NCI-H1417 (cell line): ENCODE measurements at places on chromosomes 2 and 18.

GRCh38 chr2:41283079-41283775 lies 764.6 kb upstream of the PKDCC start:
- DNase-seq, result peak; percentile 39

- DNase-seq, result no peak
These were observed 59.3 kb upstream of the ANKRD44 start for GRCh38 chr2:197369933-197370320.

GRCh38 chr2:164554487-164554886 lies 66.8 kb downstream of the GRB14 start:
- DNase-seq, result no peak

DNA sequence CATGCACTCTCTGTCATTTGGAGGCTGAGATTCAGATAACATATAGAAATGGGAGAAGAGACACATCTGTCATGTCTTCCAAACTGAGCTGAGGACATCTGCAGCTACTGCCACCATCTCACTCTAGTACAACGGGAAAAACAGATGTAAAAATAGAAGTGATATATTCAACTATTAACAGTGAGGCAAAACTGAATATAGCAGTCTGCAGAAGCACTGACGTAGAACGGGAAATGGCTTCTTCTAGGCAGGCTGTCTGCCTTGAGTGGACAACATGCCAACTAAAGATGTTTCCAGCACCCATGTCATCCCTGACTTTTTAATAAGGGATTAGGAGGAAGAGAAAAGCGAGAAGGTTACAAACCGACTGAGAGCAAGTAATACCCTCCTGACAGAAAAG lies 51.6 kb downstream of the MRPL33 start:
- no peak for DNase-seq

- DNase-seq, result no peak
These were observed 332.7 kb downstream of the LRRTM1 start for GRCh38 chr2:79971807-79972206.

GRCh38 chr2:30283931-30284565 lies 52.7 kb downstream of the LBH start:
- DNase-seq, result no peak

GRCh38 chr18:9742524-9743131 lies 34.5 kb downstream of the RAB31 start:
- DNase-seq, result no peak

DNA sequence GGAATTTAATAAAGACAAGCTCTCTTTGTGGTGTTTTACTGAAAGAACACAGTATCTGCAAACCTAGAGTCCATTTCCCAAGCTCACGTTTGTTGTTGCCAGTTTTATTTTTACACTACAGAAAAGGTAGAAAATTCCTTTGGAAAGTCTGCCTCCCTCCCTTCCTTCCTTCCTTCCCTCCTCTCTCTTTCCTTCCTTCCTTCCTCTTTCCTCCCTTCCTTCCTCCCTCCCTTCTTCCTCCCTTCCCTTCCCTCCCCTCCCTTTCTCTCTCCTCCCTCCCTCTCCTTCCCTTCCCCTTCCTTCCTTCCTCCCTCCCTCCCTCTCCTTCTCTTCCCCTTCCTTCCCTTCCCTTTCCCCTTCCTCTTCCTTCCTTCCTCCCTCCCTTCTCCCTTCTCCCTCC lies 136.3 kb upstream of the REV1 start:
- no peak for DNase-seq

DNA sequence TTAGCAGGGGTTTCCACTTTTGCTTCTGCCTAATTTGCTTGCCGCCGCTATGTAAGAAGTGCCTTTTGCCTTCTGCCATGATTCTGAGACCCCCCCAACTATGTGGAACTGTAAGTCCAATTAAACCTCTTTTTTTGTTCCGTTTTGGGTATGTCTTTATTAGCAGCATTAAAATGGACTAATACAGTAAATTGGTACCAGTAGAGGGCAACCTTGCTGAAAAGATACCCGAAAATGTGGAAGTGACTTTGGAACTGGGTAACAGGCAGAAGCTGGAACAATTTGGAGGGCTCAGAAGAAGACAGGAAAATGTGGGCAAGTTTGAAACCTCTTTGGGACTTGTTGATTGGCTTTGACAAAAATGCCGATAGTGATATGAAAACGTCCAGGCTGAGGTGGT lies 216.1 kb upstream of the FSIP2 start:
- DNase-seq, result no peak

DNA sequence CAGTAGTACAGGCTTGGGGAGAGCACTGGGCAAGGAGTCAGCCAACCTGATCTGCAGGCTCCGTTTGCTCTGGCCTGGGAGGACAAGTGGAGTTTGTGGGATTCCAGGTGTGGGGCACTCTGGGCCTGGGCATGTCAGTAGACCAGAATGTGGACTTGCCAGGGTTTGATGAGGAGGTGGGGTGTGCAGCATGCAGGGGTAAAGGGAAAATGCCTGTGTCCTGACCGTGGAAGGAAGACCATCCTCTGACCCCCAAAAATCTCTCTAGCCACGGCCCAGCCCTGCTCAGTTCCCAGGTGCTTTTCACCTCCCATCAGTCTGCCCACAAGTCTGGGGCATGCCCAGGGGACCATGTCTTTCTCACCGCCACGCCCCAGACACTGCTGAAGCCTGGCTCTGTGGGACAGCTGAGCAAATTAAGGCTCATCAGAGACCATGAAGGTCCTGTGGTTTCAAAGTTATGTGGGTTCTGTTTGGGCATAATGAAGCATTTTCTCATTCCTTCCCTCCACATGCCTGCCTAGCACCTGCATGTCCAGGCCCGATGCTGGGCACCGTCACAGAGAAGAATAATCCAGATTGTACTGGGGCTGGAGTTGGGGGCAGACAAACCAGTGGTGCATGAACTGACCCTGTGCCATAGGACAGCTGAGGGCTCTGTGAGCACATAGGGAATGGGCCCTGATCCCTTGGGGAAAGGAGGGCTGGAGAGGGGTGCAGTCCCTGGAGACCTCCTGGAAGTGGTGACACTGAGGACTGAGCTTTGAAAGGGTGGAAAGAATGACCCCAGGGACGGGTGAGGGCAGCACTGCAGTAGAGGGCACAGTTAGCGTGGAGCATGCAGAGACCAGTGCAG lies 6.5 kb upstream of the KCNF1 start:
- no peak for DNase-seq

- no peak for DNase-seq
These were observed 14.8 kb downstream of the CACNB4 start for GRCh38 chr2:152084076-152084475.

- DNase-seq, result no peak
These were observed 114.0 kb downstream of the DSEL start for GRCh38 chr18:67402543-67402942.

DNA sequence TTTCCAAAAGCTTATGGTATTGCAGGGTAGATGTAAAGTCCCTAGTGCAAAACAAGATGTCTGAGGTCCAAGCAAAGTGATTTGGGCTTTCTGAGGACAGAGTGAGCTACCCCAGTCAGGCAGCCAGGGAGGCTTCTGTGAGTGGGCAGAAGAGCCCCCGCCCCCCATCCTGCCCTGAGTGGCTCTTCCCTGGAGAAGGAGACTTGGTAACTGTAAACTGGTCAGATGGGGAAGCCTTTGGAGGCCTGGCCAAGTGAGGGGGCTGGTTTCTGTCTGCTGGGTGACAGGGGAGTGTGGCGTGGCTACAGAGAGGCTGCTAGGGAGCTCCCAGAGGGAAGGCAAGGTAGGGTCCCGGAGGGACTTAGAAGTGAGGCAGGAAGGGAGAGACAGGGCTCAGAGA lies 181.3 kb upstream of the HAAO start:
- DNase-seq, result no peak

- no peak for DNase-seq
These were observed 16.7 kb upstream of the ADI1 start for GRCh38 chr2:3535794-3536681.

DNA sequence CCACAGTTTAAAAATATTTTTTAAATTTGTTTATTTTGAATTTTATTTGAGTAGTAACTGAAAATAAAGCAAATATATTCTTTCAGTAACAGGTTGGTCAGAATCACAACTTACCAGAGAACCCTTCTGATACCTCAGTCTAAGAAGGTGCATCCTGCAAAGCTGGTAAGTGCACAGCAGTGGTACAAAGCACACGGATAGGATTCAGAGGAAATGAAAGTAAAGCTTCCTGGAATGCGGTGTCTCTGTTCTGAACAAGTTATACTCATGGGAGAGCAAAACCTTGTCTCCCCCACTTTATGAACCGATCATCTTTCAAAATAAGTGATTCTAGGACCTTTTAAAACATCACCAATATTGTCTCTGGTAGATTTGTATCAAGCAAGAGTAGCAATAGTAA lies 398.3 kb downstream of the TMX3 start:
- no peak for DNase-seq

DNA sequence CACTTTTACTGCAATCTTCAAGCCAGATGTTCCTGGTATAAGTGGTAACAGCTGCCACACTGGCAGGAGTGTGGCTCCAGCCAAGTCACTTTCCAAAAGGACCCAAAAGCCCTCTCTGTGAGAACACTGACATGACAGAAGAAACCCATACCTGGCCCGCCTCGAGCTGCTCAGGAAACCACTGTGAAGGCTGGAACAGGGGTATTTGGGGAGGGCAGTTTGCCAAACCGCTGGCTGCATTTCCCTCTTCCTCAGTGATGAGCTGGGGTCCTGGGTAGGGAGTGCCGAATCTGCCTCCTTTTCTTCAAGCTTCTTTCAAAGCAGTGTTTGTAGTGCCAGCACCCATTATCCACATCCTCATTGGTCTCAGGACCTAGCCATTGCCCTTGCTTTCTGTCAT lies 10.3 kb upstream of the OSR1 start:
- no peak for DNase-seq

DNA sequence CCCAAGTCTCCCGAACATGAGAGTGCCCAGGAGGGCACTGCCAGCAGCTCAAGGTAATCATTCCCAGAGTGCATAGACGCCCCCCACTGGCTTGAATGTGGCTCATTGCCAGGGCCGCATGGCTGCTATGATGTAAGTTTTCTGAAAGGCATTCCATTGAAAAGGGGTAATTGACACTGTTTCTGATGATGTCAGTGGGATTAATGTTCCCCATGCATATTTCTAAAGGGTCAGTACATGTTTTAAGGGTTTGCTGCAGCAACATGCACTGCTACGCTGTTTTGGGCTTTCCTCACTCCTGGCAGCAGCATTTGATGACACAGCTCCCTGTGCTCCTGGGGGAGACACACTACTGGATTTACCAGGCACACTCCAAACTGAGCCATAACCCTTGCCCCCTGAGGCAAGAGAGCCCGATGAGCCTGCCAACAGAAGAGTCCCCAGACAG lies 36.7 kb downstream of the KIAA2012 start:
- peak; percentile 1 for DNase-seq

- no peak for DNase-seq
These were observed 13.1 kb downstream of the PKDCC start for GRCh38 chr2:42060718-42061619.

DNA sequence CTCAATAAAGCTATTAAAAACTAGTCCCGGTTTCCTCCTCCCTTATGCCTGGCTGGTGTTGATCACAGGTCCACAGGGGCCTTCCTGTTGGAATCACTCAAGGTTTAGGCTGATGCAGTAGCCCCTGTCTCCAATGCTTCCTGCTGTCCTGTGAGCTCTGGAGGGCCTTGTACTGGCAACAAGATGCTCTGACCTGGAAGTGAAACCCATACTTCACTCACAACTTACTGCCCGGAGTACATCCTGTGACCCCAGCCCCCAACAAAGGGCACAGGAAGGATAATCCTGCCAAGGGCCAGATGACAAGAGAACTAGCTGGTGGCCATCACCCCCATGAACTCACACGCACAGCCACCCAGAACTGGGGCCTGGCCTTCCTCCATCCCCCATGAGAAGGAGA lies 50.3 kb downstream of the ZBTB7C start:
- DNase-seq, result no peak

DNA sequence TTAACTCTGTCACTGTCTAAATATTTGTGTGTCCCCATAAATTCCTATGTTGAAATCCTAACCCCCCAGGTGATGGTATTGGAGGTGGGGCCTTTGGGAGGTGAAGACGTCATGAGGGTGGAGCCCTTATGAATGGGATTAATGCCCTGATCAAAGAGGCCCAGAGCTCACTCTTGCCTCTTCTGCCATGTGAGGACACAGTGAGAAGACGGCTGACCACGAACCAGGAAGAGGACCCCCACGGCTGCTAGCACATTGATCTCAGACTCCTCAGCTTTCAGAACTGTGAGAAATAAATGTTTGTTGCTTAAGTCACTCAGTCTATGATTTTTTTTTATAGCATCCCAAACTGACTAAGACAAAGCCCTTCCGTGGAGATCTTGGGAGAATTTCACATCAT lies 71.2 kb downstream of the BCL2L11 start:
- DNase-seq, result no peak

DNA sequence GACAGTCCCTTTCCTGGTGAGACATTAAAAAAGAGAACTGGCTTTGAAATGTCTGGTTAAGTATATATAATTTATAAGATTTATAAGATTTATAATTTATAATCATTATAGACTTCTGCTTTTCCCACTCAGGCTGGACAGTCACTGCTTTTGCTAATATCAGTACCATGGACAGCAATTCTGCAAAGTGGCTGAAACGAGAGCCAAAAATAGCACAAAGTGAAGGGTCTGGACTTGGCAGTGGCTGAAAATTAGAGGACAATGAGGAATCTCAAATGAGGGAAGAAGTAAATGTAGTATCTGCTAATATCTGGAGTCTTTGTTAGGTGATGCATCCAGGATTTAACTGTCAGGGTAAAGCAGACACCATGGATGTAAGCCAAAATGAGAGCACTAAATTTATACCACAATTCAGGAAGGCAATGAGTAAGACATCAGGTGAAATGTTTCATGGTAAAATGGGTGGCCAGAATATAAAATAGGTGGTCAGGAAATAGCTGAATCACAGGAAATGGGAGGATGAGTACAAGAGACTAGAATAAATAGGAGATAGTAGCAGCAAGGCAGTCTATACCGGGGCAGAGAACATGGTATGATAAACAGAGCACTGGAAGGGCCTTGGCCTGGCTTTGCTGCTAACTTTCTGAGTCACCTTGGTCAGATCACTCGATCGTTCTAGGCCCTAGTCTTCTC lies 39.6 kb upstream of the BOD1L2 start:
- DNase-seq, result no peak
